ENCODE measurements at places on chromosomes 16 and 17.

- DNase-seq = no peak
These were observed 171.2 kb downstream of the WSCD1 start for GRCh38 chr17:6241381-6241780.

- DNase-seq = no peak
These were observed 3.5 kb upstream of the C17orf107 start for GRCh38 chr17:4895657-4896331.

DNA sequence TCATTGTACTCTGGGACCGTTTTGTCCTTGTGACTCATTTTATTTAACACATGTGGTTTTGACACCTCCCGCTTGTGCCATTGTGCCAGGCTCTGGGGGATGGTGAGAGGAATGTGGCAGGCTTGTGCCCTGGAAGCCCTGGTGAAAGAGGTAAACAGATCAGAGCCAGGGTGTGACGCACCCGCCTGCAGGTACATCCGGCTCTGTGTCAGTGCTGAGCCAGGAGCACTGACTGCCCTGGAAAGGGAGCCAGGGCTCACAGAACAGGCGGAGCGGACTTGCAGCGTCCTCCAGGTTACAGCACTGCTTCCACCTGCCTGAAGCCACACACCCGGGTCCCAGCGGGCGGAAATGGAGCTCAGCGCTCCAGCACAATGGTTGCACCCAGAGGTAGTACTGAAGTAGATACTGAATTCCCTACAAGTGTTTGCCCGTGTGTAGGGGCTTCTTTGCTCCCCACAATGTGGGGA is 30.6 kb downstream of the CDRT15 start:
- DNase-seq = peak; percentile 68

- no peak for DNase-seq
These were observed 19.7 kb downstream of the IGF2BP1 start for GRCh38 chr17:49016775-49017463.

DNA sequence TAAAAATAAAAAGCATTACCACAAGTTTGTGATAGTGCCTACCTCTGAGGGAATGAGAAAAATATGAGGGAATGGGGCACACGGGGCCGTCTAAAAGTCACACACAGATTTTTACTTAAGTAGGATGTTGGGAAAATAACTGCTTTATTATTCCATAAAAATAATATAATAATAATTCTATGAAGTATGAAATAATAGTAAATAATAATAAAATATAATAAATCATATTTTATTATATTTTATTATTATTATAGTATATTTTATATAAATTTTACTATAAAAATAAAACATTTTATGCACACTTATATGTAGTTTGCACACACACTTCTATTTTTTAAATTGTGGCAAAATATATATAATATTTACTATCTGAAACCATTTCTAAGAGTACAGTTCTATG is 92.3 kb downstream of the BMERB1 start:
- DNase-seq = no peak

DNA sequence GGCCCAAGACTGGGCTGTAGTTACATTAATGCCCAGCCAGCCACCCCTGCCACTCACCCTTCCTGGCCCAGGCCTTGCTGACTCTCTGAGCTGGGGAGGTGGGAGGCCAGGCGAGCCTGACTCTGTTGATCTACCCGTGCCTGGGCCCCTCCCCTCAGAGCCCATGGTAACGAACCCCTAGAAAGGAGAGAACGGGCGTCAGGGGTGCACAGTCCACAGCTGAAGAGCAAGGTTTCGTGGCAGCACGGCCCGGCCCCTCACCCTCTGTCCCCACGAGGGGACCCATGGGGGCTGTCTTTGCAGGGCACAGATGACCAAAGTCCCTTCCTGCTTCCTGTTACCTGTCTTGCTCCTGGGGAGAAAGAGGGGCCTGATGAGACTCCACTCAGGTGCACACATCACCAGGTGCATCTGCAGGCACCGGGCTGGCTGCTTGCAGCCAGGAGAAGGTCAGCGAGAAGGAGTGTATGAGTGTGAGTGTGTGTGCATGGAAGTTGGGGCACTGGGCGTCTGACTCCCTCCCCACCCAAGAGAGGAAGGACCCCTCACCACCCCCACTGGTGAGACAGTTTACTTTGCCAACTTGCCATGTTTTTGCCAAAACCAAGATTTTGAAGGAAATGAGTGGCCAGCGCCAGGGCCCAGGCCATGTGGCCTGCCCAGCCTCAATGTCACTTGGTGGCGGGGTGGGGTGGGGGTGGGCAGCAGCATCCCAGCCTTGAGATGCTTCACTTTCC is 359.1 kb downstream of the SEC14L1 start:
- DNase-seq = no peak

Measured in stimulated activated CD4-positive, alpha-beta T cell treated with anti-CD3 and anti-CD28 coated beads, Interleukin-12 subunit alpha, Interleukin-12 subunit beta, amount 100 ng/mL, for 48 hours (primary cell).